ENCODE measurements at places on chromosomes 1 and 21.

GRCh38 chr21:38984982-38985567 is 179.3 kb downstream of the ETS2 start:
- DNase-seq: no peak

DNA sequence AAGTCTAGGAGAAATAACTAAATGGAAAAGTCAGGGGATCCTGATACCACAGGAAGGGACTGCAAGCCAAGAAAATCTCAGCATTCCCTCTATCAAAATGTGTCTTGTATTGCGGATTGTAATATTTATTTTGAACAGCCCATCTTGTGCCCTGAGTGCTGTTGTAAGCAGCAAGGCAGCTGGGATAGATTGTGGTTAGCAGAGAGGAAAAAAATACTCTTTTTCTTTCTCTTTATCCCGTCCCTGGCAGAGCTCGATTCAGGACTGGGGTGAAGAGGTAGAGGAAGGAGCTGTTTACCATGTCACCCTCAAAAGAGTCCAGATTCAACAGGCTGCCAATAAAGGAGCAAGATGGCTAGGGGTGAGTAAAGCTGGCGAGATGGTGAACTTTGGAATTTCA is 1.2 kb downstream of the RGL1 start:
- no peak for DNase-seq

- DNase-seq: no peak
Measured at GRCh38 chr1:176601348-176601747, 138.4 kb downstream of the PAPPA2 start.

DNA sequence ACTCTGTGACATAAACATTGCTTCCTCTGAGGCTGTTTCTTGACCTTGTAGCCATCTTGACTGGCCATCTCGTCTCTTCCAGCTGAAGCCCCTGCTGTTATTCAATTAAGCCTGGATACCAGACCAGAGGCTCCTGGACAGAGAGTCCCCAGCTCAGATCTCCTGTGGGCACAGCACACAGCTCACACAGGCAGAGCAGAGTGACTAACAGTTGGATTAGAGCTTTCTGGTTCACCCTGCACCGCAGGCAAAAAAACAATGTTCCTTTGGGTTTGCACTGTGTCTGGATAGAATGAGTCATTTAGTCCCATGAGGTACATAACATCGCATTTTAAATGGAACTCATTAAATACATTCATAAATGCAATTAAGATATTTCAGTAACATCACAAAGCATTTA is 33.4 kb upstream of the USH2A start:
- no peak for DNase-seq

DNA sequence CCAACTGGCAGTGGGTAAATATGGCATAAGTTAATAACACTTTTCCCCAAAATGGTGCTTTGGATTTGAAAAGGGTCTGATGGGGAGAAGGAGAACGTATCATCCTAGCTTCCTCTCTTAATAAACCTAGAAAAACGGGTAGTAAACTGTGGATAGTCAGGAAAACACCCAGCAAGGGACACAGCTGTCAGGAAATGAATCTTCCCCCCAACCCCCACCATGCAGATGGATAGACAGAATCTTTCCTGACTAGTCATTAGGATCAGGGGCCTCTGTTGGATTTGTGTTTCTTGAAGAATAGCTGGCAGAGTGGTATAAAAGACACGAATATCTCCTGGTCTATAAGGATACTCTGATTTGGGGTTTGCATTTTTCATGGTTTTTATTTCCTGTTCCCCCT is 22.5 kb upstream of the LAX1 start:
- DNase-seq: no peak

DNA sequence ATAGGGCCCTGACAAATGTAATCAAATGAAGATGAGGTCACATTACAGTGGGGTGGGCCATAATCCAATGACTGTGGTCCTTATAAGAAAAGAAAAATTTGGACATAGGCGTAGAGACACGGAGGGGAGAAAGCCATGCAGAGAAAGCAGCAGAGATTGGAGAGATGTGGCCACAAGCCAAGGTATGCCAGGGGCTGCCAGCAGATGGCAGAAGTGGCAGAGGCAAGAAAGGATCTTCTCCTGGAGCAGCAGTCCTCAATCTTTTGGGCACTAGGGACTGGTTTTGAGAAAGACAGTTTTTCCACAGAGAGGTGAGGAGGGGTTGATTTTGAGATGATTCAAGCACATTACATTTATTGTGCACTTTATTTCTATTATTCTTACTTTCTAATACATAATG is 355.1 kb downstream of the NPHP4 start:
- DNase-seq: no peak

GRCh38 chr1:208201229-208201628 is 43.0 kb downstream of the PLXNA2 start:
- DNase-seq: no peak

GRCh38 chr1:27660300-27660835 is 11.6 kb downstream of the IFI6 start:
- no peak for DNase-seq

GRCh38 chr1:107683683-107684082 is 281.3 kb downstream of the VAV3 start:
- DNase-seq: no peak

DNA sequence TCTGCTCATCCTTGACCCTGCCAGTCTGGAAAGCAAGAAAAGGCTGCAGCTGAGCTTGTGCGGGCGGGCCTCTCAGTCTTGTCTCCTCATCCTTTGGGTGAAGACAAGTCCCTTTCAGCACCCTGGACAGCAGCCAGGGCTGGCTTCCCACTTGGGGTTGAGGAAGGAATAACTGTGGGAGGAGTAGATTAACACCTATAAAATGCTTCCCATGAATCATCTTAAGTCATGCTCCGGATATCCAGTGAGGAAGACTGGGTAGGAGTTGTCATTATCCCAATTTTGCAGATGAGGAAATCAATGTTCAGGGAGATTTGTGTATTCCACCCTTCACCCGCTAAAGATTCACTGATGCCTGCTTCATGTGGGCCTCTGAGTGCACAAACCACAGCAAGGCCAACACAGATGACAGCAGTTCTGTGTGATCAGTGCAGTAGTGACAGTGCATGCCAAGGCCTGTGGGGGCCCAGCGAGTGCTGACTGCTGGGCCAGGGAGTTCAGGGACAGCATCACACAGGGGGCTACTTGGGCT is 20.1 kb upstream of the COL16A1 start:
- DNase-seq: peak; percentile 86

DNA sequence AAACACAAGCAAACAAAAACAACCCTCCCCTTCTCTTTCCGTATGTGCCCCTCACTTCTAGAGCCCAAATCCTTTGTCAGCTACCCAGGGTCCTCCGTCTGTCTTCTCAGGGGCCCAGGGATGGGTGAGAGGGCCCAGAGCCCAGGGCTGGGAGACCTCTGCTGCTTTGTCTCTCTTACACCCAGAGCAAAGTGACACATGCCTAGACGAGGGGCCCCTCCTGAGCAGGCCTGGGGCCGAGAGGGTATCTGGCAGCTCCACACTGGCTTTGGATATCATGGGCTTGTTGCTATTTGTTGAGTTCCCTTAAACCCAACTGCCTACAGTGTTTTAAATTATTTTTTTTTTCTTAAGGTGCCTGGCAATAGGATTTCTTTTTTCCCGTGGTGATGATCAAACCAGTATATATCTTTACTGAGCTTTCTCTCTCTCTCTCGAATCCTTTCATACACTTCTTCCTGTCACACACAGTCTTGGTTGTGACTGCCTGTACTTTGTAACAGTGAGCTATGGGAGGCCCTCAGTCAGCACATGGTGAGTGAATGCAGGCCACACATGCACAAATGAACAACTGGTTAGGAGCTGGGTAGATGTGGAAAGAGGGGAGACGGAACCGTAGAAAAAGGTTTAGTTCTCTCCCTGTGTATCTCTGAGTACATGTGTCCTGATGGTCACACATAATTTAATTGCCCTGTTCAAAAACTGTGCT is 14.5 kb downstream of the RASSF5 start:
- no peak for DNase-seq

DNA sequence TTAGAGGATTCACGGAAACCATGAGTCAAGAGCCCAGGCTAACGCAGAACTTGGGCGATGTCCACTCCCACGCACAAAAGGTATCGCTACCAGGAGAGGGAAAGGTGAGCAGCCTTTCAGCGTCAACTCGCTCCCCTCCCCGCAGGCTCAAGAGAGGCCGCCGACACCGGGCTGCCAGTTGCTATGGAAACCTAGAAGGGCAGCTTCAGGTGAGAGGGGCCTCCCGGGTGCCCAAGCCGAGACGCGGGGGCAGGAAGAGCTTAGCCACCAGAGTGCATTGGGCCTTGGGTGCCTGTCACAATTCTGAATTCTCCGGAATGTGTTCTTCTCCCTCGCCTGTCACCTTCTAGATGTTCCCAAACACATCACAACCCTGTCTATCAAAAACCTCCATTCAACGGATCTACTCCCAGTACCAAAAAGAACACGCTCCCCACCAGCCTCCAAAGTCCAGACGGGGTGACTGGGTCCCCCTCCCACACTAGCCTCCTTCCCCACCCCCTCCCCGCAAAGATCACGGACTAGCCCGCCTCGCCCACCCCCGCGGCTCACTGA is 694 bp downstream of the MEAF6 start:
- DNase-seq: peak; percentile 40

GRCh38 chr1:79295967-79296366 is 289.4 kb upstream of the ADGRL4 start:
- no peak for DNase-seq

DNA sequence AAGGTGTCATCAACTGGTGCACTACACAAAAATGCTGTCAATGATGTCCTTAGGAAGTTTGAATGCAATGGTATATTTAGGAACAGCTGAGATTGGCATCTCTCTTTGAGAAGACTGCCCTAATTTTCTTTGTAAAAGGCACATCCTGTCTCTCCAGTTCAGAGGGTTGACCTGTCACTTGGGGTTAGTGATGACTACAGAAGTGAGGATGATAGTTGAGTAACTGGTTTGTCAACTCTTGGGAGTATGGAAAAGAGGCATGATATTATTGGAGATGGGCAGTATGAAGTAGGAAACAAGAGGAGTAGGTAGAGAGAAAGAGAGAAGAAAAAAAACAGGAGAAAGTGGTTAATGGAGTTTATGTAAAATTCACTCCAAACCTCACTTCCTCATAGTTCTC is 40.4 kb upstream of the PIGC start:
- DNase-seq: no peak

DNA sequence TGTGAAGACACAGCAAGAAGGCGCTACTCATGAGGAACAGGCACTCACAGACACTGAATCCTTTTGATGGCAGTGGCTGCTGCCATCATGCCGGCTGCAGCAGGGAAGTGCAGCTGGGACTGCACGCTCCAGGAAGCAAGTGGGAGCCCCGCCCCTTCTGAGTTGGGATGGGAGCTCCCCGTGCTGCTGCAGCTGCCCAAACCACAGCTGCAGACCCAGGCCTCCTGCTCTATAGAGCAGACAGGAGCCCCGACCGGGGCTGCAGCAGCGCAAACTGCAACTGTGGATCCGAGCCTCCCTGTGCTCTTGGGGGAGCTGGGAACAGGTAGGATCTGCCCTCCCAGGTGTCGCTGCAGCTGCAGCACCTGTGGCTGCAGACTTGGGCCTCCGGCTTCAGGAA is 65.2 kb upstream of the MARK1 start:
- no peak for DNase-seq

GRCh38 chr1:245823408-245824147 is 668.8 kb downstream of the KIF26B start:
- no peak for DNase-seq

DNA sequence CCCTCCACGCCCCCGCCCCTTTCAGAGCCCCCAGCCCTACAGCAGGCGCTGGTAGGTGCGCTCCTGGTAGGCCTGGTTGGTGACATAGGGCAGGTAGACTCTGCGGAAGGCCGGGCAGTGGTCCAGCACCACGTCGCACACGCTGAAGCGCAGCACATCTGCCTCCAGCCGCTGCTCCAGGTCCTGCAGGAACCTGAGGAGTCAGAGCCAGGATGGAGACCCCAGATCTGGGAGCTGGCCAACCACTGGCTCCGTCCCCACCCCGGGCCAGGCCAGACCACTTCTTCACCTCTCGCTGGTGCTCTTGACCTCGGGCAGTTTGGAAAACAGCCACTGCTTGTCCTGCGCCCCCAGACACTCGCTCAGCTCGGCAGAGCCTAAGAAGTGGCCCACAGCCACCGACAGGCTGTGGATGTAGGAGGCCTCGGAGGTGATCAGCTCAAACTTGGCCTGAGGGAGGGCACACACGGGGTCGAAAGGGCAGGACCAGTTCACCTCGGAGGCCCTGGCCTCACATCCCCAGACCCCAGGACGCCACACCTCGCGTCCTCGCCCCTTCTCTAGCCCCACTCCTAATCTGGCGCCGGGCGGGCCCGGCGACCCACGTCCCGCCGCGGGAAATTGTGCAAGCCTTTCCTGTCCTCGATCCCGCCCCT is 6.4 kb downstream of the ARHGEF19 start:
- DNase-seq: no peak

- no peak for DNase-seq
Measured at GRCh38 chr1:160338580-160338979, 4.5 kb downstream of the COPA start.

DNA sequence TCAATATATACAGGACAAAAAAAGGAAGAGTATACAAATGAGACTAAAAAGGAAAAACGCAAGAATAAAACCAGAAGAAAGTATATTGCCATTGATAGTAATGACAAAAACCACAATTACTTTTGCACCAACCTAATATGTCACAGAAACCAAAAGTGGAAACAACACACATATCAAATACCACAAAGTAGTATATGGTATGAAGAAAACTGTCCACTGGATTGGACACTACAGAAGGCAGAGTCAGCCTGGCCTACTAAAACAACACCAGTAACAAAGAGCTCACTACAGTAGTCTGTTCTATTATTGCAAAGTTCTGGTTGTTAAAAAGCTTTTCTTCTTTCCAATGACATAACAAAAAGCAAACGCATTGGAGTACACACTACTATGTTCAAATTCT is 17.7 kb downstream of the TESK2 start:
- DNase-seq: no peak

DNA sequence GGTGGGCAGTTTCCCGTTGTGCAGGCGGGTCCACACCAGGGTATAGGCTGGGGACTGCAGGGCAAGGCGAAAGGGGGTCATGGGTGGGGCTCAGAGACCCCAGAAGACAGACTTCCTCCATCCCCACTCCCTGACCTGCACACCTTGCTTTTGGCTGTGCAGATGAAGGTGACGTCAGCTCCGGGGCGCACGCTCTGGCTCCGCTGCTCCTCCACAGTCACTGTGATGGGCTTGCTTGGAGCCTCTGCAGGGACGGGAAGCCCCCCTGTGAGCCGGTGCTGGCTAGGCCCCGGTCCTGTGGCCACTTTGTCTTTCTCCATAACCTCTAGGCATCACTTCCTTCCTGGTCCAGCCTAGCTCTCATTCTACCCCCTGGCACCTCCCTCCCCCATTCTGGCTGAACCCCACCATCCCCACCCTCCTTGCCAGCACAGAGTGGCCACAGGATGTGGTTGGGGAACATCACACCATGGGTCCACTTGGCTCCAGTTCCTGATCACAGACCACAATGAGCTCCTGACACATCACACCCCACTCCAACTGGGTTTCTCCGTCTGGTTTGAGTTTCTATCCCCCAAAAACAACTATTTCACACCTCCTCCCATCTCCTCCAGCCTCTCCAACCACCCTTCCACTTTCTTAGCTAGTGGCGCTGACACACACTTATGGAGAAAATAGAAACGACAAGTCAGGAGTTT is 45.2 kb downstream of the LDLRAD2 start:
- DNase-seq: no peak

GRCh38 chr1:198205016-198205684 is 48.4 kb downstream of the NEK7 start:
- no peak for DNase-seq

- no peak for DNase-seq
Measured at GRCh38 chr1:175861626-175862367, 118.4 kb upstream of the TNR start.

Measured in left kidney (tissue), 8 donors.